Stimulated activated CD4-positive, alpha-beta T cell treated with anti-CD3 and anti-CD28 coated beads, Interleukin-12 subunit alpha, Interleukin-12 subunit beta, amount 100 ng/mL, for 24 hours (primary cell): ENCODE measurements at places on chromosomes 2 and 18.

GRCh38 chr18:48036641-48037421 is 106.4 kb upstream of the SMAD2 start:
- no peak for DNase-seq

GRCh38 chr2:60336442-60337141 is 216.9 kb downstream of the BCL11A start:
- DNase-seq: no peak

GRCh38 chr2:151991010-151991409 is 107.8 kb downstream of the CACNB4 start:
- DNase-seq: no peak

GRCh38 chr2:169221745-169222369 is 140.5 kb downstream of the LRP2 start:
- no peak for DNase-seq

DNA sequence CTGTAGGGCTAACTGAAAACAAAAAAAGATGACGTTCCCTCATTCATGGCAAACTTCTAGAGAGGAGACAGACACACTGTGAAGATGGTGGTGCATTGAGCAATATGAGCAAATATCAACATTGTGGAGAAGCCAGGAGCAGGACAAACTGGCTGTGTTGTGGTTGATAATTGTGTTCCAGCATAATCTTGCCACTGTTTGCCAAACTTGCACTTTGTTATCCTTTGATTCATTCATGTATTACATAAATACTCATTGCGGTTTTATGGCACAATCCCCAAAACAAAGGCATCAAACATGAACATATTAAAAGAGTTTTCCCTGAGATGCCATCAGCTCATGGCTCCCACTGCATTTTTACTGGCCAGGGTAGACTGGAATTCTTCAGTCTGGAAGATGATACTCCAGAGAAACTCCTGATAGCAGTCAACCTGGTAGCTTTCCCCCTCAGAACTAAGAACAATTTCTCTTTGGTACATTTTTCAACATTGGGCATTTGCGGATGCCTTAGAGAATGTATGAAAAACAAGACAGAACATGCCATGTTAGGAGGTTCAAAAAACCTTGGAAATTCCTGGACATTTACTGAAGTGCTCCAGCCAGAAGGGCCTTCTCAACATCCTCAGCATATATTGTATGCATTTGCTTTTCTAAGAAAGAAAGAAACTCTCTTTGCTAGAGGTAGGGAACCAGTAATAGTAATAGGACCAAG is 487.4 kb upstream of the CELF4 start:
- DNase-seq: no peak

DNA sequence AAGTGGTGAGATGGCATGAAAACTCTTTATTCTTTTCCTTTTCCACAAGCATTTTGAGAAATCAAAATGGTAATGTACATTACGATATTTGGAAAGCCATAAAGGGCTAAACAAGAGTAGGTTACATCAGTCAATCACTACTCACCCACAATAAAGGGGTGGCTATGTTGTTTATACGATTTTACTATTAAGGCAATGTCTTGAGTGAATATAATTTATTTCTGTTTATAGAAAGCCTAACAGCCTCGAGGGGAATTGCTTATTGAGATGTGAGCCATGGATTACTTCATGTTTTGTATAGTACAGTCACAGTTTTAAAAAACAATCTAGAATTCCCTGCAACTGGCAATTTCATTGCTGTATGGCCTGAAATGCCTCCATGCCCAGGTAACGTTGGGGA is 237.5 kb upstream of the RBBP8 start:
- DNase-seq: no peak

DNA sequence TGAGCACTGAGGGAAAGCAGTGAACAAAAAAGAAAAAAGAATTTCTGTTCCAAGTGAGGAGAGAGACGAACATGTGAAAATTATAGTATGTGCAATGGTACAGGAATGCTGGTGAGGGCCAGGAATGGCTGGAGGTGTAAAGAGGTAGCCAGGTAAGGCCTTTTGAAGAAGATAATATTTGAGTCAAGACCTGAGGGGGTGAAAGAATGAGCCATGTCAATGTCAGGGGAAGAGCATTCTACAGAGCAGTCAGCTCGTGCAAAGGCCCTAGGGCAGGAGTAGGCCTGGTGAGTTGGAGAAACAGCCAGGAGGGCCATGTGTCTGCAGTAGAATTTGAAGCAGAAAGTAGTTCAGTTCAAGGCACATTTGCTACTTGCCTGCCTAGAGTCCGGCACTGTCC is 12.4 kb upstream of the RPL31 start:
- DNase-seq: no peak

DNA sequence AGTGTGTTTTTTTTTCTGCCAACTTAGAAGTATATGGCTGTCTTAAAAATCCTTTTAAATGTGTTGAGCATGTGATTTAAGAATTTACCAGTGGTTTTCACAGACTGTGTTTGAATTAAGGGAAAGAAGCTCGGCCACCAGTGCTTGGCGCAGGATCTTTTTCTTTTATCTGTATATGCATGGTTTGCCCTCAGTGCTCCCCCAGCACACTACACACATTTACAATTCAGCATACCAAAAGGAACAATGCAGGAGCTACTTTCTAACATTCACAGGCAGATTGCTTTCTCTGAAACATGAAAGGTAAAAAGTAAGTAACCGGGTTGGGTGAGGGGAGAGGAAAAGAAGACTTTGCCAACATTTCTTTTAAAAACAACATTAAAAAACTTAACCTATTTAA is 3.9 kb downstream of the SALL3 start:
- DNase-seq: no peak

DNA sequence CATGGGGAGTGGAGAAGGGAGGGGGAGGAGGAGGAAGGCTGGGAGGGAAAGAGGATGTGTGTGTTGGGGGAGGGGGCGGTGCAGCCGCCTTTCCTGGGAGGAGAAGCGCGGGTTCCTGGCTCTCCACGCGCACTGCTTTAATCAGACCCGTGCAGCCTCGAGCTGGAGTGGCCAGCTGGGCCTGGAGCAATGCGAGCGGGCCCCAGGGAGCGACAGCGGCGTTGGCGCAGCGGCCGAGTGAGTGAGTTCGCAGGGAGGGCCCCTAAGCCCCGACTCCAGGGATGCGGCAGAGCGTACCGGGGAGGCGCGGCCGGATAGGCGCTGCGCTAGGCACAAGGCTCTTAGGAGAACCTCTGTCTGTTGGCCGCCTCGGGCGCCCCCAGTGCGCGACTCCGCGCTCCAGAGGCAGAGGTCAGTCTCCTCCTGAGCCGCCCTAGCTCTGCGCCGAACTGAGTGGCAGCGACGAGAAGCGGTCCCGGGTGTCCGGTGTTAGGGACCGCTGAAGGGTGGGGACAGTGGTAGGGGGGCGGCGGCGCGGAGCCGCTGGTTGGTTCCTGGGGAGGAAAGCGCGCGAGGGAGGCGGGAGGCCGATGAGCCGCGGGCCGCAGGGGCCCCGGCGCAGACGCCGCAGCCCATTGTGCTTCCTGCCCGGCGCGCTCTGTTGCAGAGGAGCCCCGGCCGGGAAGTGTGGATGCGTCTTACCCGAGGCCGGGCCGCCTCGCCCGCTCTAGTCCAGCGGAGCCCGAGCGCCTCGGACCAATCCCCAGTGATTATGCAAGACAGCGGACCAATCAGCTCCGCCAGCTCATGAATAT is 455 bp upstream of the DLX1 start:
- DNase-seq: no peak

DNA sequence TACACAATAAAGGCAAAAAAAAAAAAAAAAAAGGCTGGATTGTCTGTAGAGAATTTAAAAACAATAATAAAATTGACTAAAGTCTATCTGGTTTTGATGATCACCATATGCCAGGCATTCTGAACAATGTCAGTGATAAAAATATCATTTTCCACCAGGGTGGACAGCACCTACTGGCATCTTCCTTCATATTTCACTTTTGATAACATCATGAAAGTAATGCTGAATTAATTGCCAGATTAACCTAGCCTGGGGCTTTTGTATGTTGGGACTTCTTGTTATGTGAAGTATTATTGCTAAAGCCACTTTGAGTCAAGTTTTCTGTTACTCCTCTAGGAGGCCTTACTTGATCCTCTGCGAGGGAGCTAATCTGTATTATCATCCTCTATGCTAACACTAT is 73.8 kb upstream of the FAM98A start:
- DNase-seq: no peak

DNA sequence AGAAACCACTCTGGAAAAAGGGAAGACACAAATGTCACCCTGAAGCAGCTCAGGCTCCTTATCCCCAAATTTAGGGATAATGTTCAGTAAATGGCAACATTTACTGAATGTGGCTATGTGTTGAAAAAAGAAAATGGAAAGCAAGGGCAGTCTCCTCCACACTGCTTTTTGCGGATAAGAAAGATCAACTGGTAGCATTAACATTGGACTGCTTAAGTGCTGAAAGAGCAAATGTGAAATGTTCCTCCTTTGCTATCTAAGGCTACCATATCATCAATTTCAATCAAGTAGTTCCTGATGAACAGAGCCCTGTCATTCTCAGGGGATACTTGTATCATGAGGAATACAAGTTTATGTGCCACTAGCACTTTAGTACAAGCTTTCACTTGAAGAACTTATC is 12.5 kb downstream of the FBXO11 start:
- DNase-seq: no peak

GRCh38 chr18:69897397-69898108 is 50.1 kb downstream of the CD226 start:
- no peak for DNase-seq

DNA sequence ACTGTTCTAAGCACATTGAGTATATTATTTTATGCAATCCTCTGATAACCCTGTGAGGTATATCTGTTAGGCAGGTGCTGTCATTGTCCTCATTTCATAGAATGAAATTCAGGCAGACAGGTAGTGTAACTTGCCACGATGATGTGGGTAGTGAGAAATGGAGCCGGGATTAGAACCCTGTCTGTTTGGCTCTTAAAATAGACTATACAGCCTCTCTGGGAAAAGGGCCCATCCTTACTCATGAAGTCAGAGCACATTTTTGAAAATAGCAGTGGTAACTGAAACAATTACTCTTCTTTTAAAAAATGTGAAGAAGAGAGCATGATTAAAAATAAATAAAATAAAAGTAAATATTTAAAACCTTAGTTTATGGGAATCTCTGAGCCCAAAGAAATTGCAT is 23.0 kb downstream of the FAM171B start:
- no peak for DNase-seq

- DNase-seq: no peak
These were observed 54.7 kb downstream of the BIN1 start for GRCh38 chr2:127052057-127052770.

DNA sequence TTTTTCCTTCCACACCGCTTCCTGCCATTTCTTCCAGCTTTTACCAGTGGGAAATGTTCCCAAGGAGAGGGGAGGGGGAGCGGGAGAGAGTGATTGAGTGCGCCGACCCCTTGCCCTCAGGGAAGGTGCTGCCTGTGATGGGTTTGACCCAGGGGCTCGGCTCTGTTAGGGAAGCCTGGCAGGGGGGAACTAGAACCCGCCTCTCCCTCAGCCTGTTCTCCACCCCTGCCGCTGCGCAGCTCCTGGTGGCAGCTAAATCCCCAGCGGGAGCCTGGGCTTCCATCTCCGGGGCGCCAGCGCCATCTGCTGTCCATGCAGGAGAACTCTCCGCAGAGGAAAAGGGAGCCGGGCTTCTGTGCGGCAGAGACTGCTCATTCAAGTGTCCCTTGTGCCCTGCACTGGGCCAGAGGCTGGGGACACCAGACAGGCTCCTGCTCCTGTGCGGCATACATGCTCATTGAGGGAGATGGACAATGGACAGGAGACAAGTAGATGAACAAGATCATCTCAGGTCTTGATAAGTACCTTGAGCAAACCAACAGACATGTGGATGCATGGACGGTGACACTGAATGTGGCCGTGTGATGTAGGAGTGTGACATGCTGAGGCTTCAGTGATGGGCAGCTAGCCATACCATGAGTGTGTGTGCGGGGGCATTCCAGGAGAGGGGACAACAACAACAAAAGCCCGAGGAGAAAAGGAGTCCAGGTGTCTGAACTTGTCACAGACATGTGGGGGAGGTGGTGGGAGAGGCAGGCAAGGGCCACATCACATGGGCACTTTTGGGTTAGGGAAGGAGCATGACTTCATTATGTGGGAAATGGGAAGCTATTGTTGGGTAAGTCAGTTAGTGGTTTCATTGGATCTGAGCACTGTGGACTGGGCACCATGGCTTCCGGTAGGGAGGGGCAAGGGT is 13.3 kb downstream of the CHPF start:
- DNase-seq: peak; percentile 72

DNA sequence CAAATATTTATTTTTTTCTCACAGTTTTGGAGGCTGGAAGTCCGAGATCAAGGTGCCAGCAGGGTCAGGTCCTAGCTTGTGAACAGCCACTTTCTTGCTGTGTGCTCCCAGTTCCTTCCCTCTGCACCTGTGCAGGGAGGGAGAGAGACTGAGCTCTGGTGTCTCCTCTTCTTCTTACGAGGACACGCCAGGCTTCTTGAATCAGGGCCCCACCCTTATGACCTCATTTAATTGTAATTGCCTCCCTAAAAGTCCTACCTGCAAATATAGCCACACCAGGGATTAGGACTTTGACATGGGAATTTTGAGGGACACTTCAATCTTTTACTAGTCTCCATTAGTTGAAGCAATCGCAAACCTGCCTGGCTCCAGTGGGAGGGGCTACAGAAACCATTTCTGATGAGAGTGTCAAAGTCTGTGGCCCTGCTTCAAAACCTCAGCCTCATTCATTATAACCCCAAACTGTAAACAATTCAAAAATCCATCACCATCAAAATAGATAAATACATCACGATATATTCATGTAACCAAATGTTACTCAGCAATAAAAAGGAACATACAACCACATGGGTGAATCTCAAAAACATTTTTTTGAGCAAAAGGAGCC is 18.2 kb upstream of the SEH1L start:
- DNase-seq: no peak

- no peak for DNase-seq
These were observed 63.5 kb upstream of the RASGRP3 start for GRCh38 chr2:33412920-33413319.

GRCh38 chr2:217402761-217403383 is 543.0 kb upstream of the TNP1 start:
- no peak for DNase-seq
